CD4-positive, alpha-beta T cell treated with Interleukin-10 for 1 hour (primary cell): ENCODE measurements at places on chromosomes 13 and 19.
A peak's percentile ranks its signal among the peaks of the same experiment; 100 is the strongest.

GRCh38 chr19:53463263-53463662, 4.3 kb upstream of the ZNF813 start:
- DNase-seq = no peak

- DNase-seq = no peak
These were observed at the start of gene CAPS for GRCh38 chr19:5913739-5914357. Gene CAPS (plus strand): TSS chr19:5914254. CDS start chr19:5914407, 153 bp downstream.

DNA sequence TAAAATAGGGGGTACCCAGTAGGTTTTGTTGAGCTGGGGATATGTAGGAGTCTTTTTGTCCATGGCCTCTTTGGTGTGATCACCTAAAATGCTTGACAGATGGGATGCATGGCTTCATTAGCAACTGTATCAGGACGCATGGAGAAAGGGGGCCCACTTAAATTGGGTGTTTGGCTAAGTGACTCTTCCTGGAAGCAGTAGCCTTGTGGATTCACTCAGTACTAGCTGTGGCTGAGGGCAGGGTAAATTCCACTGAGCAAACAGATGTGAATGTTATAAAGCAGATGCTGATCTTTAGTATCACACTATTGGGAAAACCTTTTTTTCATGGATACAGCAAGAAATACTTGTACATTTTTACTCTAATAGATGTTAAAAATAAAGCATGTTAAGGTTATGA, 140.0 kb downstream of the FGF14 start:
- no peak for DNase-seq

DNA sequence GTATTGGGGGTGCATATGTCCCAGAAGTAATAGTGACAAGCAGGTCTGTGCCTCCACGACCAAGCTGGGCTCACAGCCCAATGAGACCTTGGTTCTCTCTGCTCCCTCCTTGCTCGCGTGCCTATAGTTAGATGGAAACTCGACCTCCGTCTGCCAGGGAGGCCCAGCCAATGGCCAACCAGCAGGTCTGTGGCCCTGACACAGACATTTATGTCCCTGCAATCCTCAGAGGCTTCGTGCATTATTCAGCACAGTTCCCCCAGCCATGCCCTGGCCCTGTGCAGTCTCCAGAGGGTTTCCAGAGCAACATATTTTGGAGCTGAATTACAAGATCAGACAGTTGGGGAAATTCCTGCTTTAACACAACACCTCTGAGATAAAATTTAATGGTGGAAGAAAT, 105.1 kb downstream of the UQCRFS1 start:
- DNase-seq = no peak

DNA sequence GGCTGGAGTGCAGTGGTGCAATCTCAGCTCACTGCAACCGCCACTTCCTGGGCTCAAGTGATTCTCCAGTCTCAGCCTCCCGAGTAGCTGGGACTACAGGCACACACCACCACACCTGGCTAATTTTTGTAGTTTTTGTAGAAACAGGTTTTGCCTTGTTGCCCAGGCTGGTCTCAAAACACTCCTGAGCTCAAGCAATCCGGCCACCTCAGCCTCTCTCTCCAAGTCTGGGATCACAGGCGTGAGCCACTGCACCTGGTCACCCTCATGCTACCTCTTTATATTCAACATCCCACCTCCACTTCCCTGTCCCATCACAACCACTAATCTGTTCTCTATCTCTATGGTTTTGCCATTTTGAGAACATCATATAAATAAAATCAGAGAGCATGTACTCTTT, 155.7 kb downstream of the PTPRS start:
- no peak for DNase-seq

DNA sequence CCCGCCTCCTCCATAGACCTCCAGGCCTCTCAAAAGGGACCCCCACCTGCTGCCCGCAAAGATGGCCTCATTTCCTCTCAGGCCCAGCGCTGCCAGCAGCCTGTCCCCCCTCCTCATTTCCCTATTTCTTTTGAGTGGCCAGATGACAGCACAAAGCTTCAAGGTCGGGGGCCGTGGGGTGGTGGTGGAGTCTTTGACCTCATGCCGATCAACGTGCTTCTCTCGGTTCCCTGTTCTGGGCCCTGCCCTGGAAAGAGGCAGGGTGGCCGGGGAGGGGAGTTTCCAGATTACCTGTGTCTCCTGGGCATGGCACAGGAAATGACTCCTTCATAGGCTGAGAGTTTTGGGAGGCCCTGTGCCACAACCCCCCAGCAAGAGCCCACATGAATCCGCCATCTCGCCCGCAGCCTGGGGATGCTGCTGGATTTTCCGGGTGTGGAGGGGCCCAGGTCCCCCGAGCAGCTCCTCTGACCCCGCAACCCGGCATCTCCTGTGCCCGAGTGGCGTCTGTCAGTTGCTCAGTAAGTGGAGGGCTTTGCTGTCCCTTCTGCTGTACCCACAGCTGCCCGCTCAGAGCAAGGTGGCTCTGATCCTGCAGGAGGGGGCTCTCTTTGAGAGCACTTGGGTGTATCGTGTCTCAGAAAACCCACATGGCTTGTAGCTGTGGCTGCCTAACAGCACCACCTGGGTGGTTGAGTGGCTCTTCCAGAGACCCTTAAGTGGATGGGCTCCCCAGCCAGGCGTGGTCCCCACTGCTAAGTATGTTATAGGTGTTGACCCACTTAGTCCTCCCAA, 139.4 kb downstream of the SIPA1L3 start:
- DNase-seq = peak; percentile 19

DNA sequence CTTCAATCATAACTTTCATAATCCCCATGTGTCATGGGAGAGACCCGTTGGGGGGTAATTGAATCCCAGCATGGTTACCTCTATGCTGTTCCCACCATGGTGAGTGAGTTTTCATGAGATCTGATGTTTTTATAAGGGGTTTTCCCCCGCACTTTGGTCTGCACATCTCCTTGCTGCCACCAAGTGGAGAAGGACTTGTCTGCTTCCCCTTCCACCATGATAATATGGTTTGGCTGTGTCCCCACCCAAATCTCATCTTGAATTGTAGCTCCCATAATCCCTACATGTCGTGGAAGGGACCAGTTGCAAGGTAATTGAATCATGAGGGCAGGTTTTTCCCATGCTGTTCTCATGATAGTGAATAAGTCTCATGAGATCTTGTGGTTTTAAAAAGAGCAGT, 524.9 kb downstream of the SLITRK5 start:
- no peak for DNase-seq

DNA sequence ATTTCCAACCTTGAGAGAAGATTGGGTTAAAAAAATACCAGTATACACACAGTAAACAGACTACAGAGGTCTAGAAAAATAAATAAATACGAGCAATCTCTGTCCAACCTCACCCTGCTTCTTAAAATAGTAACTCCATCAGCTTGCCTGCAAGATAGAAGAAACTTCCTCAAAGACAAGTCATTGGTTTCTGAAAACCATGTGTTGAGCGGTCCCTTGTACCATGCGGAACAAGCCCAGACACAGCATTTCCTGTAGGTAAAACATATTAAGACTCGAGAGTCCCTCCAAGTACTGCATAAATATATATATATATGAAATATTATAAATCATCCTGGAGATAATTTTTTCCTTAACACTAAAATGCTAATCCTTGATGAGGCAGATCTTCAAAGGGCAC, 157.4 kb downstream of the MZT1 start:
- no peak for DNase-seq
